MG63 (cell line): ENCODE measurements at places on chromosomes 4 and X.

DNA sequence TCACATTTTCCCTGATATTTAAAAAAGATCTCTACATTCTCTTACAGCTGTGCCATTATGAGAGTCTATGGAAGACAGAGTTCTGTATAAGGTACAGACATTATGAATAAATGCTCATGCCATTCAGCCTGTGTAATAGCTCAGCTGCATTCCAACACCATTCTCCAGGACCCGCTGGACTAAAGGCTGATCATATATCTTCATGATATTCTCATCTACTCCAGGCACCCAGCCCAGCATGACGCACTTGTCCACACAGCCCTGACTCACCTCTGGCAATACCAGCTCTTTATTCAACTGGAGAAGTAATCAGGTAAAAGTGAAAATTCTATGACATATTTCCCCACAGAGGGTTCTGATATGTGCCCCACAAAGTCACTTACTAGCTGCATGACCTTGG is 437.5 kb upstream of the FGF16 start:
- peak; percentile 73 for DNase-seq

- DNase-seq, result no peak
Observed at GRCh38 chrX:127621780-127622179, 430.4 kb downstream of the ACTRT1 start.

DNA sequence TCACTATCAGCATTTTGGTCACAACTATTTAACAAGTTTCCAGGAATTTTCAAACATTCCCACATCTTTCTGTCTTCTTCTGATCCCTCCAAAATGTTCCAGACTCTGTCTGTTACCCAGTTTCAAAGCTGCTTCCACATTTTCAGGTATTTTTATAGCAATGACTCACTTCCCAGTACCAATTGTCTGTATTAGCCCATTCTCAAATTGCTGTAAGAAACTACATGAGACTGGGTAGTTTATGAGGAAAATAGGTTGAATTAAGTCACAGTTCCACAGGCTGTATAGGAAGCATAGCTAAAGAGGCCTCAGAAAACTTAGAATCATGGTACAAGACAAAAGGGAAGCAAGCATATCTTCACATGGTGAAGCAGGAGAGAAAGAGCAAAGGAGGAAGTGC is 475.0 kb upstream of the PCDH7 start:
- DNase-seq, result no peak

GRCh38 chr4:81632581-81633299 is 161.0 kb upstream of the RASGEF1B start:
- peak; percentile 40 for DNase-seq

GRCh38 chr4:99013402-99013843 is 17.9 kb downstream of the METAP1 start:
- DNase-seq, result no peak

GRCh38 chrX:70105229-70105628 is 28.0 kb upstream of the IGBP1 start:
- no peak for DNase-seq

DNA sequence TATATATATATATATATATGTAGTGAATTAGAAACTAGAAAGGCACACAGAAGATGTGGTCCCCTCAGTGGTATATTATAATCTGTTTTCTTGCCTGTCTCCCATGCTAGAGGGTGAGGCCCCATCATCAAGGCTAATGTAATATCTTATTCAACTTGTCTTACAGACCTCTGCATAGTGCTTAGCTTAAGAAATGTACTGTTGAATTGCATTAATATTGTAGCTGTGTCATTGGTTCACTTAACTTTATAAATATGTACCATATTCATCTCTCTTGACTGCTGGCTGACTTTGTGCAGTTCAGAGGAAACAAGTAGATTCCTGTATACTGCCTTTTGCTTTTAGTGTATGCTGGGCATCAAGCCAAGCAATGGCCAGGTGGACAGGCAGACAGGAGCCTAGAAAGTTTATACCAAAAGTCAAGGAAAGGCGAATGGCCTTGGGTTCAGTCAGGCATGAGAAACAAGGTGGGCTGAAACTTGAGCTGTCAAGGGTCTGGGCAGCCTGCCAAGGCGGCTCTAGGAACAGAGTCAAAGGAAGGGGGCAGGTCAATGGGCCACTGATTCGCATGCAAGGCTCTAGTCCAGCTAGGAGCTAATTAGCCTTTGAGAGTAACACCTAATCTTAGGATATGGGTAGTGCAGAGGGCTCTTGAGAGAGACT is 78.8 kb upstream of the LEF1 start:
- DNase-seq, result no peak

- DNase-seq, result peak; percentile 10
Observed at GRCh38 chr4:38387348-38387747, 276.7 kb upstream of the KLF3 start.

GRCh38 chrX:70479247-70479921 is 34.7 kb downstream of the DLG3 start:
- no peak for DNase-seq

- DNase-seq, result no peak
Observed at GRCh38 chrX:24253469-24253868, 60.4 kb downstream of the SUPT20HL2 start.

DNA sequence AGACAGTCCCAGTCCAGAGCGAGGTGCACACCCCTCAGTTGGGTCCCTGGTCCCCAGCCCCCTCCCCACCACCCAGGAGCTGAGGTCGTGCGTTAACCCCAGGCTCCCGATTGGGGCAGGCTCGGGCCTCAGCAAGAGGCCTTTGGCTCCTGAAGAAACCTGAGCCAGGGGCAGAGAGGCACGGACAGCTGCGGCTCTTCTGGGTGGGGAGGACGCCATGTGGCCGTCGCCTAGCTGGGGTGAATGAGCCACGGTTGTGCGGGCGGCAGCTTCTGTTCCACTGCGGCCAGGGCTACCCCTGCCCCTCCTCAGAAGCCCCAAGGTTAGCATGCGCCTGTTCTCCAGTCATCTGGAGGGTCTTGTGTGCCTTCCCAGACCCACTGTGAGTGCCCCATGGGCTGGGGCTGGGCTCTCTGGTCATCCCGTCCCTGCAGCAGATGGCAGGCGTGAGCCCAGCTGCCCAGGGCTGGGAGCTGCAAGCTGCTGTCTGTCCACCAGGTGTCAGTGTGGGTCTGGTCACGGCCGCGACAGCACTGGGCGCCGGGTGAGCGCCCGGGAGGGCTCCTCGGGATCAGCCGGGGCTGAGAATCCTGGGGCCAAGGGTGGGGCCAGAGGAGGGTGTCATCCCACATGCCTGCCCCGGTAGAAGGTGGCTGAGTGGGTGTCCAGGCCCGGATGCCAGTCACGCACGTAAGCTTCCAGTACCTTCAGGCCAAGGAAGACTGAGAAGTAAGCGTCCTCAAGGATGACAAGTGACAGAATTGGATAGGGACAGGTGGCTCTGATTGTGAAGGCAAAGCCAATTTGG is 21.9 kb downstream of the ATP2B3 start:
- DNase-seq, result peak; percentile 51

DNA sequence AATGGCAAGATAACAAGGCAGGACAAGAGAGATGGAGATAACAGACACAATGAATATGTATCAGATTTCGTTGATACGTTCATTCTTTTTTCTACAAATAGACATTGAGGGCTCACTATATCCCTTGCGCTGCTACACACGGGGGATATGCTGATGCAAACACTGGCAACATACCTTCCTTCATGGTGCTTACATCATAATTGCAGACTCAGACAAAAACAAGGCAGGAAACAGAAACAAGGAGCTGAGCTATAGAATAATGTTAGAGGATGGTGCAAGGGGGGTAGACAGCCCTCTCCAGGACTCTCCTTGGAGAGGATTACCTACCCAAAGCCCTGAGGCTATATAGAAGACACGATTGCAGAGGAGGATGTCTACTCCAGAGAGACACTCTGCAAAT is 1069.5 kb downstream of the DMD start:
- no peak for DNase-seq

- DNase-seq, result no peak
Observed at GRCh38 chr4:82293304-82293703, 80.5 kb downstream of the HNRNPD start.

DNA sequence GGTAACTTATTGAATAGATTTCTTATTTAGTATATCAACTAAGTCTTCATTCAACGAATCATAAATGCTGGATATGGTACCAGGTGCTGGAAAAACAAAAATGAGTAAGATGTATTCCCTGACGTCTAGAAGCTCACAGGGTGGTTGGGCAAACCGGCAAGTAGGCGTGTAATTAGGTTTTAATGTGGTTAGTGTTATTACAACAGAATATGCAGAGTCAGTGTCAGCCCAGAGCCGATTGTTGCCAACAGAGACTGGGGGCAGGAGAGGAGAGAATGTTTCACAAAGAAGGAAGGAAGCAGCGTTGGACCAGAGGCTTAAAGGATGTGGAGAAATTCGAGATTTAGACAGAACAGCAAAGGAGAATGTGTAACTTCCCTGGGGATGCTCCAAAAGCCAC is 111.7 kb downstream of the TENM3 start:
- DNase-seq, result no peak

GRCh38 chrX:21524008-21524407 is 134.1 kb downstream of the KLHL34 start:
- DNase-seq, result no peak

GRCh38 chrX:36868592-36868991 is 139.6 kb upstream of the FAM47C start:
- DNase-seq, result no peak

- no peak for DNase-seq
Observed at GRCh38 chrX:16204538-16204937, 37.3 kb downstream of the MAGEB17 start.

- no peak for DNase-seq
Observed at GRCh38 chr4:189840356-189840755, 100.3 kb upstream of the FRG1 start.

GRCh38 chrX:149198980-149199732 is 305.9 kb downstream of the IDS start:
- DNase-seq, result no peak

DNA sequence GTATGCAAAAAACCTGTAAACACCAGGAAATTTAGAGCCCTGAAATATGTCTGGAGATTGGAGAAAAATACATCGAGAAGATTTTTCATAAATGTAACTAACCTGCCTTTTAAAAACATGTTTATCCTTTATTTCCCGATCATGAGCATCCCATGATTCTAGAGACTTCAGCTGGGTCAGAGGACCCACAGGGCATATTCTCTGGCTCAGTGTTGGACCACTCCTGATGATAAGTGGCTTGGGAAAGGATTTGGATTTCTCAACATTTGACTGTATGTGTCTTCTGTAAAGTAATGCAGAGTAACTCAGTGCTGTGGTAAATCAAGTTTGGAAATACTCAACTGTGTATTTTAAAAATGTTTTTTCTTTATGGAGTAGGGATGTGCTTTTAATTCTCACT is 40.0 kb upstream of the ANK2 start:
- DNase-seq, result no peak
